ENCODE measurements at places on chromosomes 3 and 15.

DNA sequence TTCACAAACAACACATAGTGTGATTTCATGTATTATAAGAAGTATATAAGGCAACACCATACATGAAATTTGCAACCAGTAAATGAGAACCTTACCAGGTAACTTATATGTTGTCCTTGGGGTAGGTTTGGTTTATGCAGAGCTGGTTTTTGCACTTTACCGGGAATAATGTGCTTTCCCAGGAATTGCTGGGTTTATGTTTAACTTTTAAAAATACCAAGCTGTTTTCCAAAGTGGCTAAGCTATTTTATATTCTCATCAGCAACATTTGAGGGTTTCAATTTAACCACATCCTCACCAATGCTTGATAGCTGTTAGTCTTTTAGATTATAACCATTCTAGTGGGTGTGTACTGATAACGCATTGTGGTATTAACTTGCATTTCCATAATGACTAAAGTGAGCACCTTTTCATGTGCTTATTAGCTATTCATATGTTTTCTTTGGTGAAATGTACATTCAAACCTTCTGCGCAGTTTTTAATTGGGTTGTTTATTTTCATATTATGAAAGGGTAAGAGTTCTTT is 71.6 kb downstream of the KY start:
- no peak for DNase-seq

DNA sequence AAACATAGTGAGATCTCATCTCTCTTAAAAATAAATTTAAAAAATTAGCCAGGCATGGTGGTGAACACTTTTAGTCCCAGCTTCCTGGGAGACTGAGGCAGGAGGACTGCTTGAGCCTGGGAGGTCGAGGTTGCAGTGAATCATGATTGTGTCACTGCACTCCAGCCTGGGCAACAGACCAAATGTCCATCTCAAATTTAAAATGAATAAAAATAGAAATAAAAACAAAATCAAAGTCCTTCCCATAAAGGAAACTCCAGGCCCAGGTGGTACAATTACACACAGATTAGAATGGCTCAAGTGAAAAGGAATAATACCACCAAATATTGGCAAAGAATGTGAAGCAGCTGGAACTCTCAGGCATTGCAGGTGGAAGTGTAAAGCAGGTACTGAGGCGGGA is 19.3 kb upstream of the ATP10A start:
- no peak for DNase-seq

DNA sequence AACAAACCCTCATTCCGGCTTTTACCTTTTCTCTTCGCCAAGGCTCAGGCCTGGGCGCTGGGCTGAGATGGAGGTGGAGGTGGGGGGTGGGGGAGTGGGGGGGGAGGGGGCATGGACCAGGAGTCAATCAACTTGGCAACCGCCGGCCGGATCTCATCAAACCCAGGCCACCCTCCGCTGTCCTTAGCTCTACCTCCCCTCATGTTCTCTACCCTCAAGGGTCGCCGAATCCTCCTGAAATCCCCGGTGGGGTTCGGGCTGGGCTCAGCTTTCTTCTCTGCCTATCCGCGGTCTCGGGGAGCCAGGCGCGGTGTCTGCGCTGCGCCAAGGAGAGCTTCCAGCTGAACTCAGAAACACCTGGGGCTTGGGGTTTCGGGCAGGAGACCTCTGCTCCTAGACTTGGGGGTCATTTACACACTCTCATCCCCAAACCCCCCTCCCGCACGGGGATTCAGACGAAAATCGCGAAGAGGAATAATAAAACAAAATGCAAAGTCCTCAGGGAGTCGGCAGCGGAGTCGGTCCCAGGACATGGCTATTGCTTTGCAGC is 2.5 kb downstream of the ONECUT1 start:
- DNase-seq: no peak

DNA sequence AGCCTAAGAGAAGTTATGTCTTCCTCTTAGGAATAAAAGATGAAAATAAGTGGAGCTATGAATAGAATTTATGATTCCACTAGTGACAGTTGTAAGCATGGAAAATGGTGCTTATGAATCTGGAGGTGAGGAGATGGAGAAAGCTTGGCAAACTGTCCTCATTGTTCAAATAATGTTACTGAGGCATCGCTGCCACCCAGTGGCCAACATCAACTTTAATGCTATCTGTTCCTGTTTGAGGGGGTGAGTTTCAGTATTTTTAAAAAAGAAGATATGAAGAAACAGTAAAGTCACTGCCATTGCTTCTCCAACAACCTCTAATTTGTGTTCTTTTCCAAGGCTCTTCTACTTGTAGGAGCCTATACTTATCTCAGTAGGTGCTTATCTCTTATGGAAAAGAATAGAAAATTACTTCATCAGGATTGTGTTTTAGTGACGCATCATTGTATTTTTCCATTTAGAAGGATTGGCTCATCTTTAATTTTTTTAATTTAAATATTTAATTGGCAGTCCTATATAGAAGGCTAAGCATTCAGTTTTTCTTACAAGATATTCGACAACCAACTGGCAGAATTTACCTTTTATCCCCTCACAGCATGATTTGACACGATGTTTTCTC is 260.4 kb upstream of the P2RY1 start:
- peak; percentile 58 for DNase-seq

GRCh38 chr3:185089343-185089742 is 63.5 kb downstream of the C3orf70 start:
- no peak for DNase-seq

DNA sequence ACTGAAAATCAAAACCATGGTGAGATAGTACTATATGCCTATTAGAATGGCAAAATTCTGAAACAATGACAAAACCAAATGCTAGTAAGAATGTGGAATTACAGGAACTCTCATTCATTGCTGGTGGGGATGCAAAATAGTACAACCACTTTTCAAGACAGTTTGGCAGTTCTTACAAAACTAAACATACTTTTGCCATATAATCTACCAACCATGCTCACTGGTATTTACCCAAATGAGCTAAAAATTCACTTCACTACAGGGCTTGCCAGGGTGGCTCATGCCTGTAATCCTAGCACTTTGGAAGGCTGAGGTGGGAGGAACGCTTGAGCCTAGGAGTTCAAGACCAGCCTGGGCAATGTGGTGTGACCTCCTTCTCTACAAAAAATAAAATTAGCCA is 40.0 kb downstream of the MYO9A start:
- DNase-seq: no peak

DNA sequence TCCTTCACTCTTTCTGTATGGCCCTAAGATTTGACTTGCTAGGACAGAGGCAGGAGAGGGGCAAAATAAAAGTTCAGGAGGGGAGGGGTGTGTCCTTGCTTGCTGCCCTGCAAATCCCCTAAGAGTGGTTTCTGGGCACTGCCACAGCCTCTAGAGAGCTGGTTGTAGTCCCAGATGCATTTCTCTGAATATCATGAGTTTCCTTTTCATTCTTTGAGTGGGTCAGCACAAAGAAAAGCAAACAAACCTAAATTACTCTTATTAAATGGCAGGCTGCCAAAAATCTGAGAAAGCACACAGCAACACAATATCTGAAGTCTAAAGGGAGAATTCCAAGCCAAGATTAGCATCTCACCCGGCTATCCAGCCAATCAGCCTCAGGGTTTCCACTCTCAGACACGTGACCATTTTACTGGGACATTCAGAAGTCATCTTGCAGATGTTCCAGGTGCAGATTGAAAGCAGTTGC is 919.3 kb downstream of the TUSC7 start:
- DNase-seq: no peak

GRCh38 chr3:183447206-183448001 is 19.0 kb upstream of the MCF2L2 start:
- peak; percentile 80 for DNase-seq

DNA sequence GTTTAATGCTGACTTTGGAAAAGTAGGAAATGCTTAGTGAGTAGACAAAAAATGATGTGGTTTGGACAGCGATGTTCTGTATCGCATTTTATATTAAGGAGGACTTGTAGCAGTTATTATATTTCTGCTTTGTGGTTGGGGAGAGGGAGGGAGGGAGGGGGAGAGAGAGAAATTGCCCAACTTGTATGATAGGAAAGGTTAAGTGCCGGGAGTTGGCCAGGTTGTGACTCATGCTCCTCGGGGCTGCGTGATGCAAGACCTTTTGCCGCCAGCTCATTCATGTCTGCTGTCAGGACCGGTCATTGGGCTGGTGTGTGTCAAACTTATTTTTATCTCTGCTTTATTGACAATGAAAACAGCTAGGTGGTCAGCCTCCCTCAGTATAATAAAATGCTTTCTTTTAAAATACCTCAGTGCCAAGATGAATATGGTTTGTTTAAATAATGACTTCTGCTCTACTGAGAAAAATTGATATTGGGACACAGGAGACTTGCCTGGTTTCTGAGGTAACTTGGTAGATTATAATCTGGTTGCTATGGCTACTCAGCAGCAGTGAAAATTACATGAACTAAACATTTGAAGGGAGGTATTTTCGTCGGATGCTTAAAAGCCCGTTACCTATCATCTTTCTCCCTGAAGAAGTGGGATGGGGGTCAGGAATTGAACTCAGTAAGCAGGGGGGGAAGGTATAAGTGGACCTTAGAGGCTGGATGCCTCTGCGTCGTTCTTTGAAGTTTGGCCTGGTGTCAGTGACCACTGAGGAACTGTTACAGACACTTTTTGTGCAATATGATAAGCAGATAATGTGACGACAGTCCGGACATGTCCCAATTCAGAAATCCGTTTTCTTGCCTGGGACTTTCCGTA is 90.7 kb downstream of the FNDC3B start:
- peak; percentile 84 for DNase-seq

DNA sequence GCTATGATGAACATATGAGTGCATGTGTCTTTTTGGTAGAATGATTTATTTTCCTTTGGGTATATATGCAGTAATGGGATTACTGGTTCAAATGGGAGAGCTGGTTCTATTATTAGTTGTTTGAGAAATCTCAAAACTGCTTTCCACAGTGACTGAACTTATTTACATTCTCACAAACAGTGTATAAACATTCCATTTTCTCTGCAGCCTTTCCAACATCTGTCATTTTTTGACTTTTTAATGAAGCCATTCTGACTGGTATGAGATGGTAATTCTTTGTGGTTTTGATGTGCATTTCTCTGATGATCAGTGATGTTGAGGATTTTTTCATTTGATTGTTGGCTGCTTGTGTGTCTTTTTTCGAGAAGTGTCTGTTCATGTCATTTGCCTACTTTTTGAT is 1124.2 kb downstream of the NAALADL2 start:
- no peak for DNase-seq

GRCh38 chr3:152268555-152269055 is at the start of gene MBNL1:
MBNL1 (plus strand) TSS chr3:152268929; CDS start chr3:152300194, 31,265 bp downstream.
- DNase-seq: peak; percentile 36

GRCh38 chr15:64501396-64501715 is 41.0 kb downstream of the ZNF609 start:
- DNase-seq: no peak

GRCh38 chr3:57966829-57967228 is 41.4 kb upstream of the FLNB start:
- no peak for DNase-seq

DNA sequence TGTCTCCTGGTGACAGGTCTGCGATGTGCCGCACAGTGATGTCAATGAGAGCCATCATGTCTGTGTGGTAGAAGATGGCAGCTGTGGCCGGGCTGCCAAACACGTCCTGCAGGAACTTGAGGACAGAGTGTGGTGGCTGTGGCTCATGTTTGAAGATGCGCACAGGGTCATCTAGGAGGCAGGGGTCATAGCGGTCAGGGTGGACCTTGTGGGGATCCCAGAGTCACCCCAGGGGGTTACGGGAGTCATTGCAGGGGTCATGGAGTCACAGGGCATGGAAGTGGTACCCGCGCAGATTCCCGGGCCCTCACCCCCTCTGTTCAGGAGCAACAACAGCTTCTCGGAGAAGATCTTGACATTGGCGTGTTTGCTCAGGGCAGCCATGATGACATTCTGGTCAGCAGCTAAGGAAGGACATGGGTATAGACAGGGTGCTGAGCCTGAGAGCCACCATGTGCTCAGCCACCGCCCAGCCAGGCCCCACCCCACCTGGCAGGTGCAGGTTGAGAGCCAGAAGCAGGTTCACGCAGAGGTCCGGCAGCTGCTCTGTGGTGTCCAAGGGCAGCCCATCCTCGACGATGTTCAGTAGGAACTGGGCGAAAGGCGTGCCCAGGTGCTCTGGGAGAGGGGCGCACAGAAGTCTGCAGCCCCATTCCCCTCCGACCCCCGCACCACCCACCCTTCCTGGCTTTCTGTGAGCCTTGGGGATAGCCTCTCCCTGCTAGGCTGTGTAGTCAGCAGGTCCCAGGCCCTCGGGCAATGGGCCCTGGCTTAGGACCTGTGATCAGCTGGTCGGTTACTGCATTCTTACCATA is 6.9 kb downstream of the NCKIPSD start:
- no peak for DNase-seq

DNA sequence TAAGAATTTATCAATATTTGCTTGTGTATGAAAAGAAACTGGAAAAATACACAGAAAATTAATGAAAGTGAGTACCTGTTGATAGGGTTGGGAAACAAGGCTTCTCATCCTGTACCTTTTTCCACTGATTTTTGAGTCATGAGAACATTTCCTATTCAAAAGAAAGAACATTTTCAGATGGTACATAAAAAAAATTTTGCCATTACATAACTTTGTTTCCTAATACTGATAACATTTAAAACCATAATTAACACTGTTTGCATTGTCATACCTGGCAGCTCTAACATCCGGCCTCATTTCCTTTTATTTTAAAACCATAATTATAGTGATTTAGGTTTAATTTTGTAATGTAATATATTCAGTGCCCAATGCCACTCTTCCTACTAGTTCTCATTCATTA is 11.7 kb downstream of the NKTR start:
- no peak for DNase-seq

DNA sequence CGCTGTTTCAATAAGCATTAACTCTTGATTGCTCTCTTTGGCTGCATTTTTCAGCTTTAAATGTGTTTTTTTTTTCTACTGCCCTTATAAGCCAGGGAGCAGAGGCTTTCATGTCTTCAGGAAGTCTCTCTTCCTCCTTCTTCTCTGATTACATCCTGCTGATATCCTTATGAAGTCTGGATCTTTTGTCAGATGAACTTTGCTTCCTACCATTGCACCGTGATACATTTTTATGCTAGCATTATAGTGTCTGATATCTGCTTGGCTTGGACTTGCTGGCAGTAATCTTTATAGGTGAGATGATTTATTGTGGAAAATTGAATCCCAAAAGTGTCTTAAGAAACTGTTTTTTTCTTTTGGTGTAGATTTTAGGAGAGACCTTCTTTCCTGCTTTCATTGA is 160.4 kb upstream of the CFAP20DC start:
- no peak for DNase-seq
